NK-92 treated with Interleukin-12 subunit alpha and Interleukin-12 subunit beta, amount 100 ng/mL, for 24 hours (cell line): ENCODE measurements at places on chromosomes 16 and 17.

- DNase-seq, result no peak
Measured at GRCh38 chr16:15443753-15444152, 9.4 kb downstream of the BMERB1 start.

DNA sequence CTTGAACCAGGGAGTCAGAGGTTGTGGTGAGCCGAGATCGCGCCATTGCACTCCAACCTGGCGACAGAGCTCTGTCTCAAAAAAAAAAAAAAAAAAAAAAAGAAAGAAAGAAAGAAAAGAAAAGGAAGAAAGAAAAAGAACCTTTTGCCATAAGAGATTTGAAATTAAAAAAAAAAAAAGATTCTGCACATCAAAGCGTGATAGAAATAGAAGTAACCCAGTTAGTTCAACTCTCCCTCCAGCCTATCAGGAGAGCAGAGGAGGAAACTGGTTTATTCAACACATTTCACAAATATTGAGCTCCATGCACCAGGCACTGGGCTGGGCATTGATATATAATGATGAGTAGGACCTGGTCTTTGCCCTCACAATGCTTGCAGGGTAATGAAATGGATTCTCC lies 2.4 kb upstream of the SOCS3 start:
- DNase-seq, result no peak

DNA sequence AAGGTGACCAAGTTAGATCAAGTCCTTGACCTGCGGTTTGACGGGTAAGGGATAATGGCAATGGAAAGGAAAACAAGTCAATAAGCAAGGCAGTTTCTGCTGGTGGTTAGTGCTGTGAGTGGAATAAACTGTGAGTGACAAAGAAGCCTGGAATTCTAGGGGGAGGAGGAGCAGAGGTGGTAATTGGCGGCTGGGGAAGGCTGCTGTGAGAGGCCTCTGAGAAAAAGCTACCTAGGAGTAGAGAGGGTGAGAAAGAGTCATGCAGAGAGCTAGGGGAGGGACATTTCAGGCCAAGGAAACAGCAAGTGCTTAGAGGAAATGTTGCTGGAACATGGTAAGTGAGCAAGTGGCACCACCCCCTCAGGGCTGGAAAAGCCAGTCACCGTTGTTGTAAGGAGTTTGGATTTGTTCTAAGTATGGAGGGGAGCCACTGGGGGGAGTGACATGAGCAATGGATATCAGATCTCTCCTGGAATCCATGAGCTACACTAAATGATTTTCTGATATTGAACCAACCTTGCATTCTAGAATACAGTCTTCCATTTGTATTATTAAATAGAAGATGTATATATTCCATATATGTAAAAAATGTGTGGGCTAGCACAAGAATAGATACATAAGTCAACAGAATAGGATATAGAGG lies 6.7 kb downstream of the NLRC3 start:
- DNase-seq, result no peak

DNA sequence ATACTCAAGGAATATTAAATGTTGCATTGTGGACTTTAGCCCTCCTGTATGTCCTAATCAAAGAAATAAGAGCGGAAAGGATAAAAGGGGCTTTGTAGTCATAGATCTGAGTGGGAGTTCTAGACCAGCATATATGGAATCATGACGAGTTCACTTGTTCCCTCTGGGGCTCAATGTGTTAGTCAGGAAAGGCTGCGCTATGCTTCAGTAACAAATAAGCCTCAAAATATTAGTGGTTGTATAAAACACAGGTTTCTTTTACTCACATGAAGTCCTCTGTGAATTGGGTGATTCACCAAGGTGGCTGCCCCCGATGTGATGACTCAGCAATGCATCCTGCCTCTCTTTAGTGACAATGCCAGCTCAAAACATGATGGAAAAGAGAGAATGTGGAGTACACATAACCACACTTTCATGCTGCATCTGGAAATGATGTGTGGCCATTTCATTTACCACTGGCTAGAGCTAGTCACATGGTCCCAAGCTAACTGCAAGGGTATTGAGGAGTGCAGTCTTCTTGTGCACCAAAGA lies 63.3 kb upstream of the IRX5 start:
- DNase-seq, result peak; percentile 28

DNA sequence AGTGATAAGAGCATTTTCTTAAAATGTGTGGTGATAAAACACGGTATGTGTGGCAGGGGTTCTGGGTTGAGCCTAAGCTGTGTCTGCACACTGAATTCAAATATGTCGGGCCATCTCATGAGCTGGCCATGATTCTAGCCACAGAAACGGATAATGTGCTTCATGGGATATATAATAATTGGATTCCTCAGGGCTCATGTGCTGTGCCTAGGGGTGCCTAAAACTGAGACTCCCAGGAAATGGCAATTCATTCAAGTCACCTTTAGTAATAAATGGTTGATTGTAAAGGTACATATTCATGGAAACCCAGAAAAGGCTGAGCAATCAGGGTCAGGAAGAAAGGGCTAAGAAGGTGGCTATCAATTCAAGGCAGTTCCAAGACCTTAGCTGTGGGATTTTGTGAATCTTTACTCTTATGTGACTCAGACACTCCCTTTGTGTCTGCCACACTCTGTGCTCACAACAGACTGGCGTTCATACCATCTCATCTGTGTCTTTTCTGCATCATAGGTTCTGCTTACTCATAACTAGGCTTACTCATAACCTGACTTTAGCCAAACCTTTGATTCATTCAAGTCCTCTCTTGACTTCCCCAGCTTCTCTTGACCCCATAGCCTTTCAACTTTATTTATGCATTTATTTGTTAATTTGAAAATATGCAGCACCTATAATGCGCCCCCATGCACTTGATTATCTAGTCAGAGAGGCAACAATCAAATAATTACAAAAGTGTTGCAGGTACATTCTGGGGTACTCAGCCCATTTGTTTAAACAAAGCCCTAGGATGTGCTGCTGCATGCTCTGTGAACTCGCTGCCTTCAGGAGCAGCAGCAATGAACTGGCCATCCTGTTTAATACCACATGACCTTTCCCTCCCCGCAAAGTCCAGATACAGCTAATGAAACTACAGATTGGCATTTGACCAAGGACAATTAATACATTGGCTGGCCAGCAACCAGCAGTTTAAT lies 28.4 kb upstream of the MED13 start:
- DNase-seq, result no peak

DNA sequence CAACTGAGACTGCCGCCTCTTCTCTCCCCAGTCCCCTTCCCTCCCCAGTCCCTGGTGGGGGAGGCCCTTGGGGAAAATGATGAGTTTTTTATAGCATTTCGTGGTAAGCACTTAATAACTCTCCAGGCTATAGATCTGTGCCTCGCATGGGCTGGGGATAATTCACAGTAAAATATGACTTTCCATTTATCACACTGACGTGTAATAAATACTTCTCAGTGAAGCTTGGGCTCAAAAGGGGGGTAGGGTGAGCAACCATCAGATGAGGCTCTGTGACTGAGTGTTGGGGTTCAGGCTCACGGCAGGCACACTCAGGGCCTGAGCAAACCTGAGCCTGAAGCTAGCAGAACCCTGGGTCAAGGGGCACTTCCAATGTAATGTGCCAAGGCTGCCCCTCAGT lies 101.6 kb downstream of the CCT6B start:
- no peak for DNase-seq

DNA sequence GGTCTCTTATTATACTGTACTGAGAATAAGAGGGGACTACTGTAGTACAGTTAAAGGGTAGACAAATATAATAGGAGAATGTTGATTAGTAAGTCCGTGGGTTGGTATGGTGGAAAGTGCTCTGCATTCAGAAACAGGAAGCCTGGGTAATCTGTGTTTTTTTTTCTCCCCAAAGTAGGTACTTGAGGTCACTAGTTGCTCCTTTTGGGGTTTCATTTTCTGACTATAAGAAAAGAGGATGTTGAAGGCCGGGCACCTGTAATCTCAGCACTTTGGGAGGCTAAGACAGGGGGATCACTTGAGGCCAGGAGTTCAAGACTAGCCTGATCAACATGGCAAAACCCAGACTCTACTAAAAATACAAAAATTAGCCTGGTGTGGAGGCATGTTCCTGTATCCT lies 42.0 kb upstream of the MMD start:
- DNase-seq, result no peak

DNA sequence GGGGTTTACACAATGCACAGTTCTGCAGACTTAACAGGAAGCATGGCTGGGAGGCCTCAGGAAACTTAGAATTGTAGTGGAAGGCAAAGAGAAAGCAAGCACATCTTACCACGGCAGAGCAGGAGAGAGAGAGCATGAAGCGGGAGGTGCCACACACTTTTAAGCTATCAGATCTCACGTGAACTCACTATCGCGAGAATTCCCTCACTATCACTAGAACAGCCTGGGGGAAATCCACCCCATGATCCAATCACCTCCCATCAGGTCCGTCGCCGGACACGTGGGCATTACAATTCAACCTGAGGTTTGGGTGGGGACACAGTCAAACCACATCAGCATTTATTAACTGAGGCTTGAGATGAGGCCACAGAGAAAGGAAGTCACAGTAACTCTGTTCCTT lies 326.7 kb downstream of the C16orf95 start:
- DNase-seq, result no peak

DNA sequence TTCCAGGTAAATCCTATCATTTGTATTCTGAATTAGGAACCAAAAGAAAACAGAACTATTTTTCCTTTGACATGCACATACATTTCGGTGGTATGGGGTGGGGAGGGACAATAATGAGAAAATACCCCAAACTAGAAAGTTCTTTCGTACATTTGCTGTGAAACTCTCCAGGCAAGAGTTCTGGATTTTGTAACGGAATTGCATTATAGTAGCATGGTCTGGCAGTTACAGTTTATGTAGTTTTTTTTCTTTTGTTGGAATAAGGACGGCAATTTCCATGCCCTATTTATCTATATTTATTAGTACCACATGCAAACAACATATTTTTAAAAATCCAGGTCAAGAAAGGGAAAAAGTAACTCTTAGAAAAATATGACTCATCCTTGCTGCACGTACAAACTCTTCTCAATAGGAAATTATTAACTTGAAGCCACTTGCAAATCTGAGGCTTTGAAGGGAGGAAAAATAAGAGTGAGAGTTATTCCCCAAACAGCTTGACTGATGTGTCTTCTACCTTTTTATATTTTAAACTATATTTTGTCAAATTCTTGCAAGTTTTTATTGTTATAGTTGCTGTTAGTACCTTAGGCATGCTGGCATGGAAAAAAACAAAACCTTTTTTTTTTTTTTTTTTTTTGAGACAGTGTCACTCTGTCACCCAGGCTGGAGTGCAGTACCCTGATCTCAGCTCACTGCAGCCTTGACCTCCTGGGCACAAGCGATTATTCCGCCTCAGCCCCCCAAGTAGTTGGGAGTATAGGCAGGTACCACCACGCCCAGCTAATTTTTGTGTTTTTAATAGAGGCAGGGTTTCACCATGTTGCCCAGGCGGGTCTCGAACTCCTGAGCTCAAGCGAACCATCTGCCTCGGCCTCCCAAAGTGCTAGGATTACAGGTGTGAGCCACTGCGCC lies 69.3 kb downstream of the WWP2 start:
- no peak for DNase-seq

DNA sequence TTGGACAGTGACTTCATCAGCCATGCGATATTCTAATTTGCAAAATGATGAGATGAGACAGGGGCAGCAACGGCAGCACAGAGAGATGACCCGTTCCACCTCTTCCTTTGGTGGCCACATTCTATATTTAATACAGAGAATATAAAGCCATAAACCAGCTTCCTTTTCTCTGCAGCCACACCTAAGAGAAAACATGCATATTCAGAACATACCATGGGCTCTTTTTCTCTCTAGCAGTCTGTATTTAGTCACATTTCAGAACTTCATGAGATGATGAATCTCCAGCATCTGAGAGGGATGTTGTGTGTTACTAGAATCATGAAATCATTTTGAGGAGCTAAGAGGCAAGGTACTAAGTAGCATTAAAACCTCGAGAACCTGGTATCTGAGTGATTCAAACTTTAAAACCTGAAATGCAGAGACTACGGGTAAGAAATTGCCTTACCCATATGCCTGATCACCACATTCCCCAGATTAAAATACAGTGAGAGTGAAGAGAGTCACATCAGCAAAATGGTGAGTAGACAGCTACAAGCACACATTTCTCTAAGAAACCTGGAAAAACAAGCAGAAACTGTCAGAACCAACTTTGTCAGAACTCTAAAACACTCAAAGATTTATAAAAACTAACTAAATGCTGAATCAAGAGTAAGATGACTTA lies 55.5 kb upstream of the CPHXL start:
- no peak for DNase-seq

- DNase-seq, result no peak
Measured at GRCh38 chr16:83343935-83344366, 463.8 kb upstream of the HSBP1 start.

GRCh38 chr17:21454441-21454840 lies 78.3 kb downstream of the KCNJ12 start:
- DNase-seq, result no peak

- no peak for DNase-seq
Measured at GRCh38 chr17:62875296-62875695, 67.2 kb upstream of the MARCHF10 start.

DNA sequence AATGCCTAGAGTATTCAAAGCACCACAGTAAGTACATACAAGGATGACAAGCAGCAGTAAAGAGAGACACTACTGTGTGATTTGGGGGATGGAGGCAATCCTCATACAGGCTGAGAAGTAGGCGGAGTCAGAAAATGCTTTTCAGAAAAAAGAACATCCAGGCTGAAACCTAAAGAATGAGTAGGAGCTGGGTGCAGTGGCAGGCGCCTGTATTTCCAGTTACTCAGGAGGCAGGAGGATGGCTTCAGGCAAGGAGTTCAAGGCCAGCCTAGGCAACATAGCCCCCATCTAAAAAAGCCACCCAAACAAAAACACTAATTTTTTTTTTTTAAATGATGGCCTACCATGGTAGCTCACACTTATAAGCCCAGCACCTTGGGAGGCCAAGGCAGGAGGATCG lies 10.3 kb downstream of the KANSL1 start:
- no peak for DNase-seq

DNA sequence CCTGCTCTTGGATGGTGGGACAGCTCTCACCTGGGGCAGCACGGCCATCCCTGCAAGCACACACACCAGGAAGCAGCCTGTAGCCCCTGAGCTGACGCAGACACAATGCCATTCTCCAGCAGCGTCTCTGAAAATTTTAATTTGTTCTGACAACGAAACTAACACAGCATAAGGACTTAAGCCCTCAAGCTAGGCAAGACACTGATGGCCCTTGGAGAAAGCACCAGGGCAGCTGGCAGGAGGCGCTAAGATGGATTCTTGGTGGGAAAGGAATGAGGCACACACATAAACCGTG lies 2.7 kb upstream of the LIMD2 start:
- DNase-seq, result no peak

DNA sequence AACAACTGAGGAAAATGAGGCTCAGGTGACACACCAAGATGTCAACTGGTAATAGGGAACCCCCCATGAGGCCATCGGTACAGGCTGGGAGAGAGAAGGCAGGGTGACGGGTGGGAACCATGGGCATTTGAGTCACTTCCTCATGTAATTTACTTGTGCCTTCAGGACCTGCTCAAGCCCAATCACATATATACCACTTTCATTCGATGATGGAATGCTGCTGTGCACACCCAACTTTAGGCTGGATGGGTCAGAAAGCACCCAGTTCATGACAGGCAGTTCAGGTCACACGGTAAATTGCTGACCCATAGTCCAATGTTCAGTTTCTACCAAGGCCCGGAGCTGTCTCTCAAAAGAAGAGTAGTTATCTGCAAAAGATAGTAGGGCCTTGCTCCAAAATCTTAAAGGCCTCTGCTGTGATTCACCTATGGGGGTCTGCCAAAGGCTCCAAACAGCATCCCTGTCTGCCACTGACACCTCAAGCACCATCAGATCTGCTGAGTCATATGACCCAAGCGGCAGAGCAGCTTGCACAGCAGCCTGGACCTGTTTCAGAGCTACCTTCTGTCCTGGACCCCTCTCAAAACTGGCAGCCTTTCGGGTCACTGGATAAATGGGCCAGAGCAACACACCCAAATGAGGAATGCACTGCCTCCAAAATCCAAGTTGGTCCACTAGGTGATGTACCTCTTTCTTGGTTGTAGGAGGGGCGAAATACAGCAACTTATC lies 24.7 kb downstream of the ZZEF1 start:
- no peak for DNase-seq
